GM10248 (cell line): ENCODE measurements at places on chromosomes 1 and 21.

- DNase-seq, result no peak
Observed at GRCh38 chr1:181151378-181152326, 63.2 kb downstream of the IER5 start.

GRCh38 chr1:65423884-65424572 is 3.6 kb downstream of the LEPR start:
- no peak for DNase-seq

DNA sequence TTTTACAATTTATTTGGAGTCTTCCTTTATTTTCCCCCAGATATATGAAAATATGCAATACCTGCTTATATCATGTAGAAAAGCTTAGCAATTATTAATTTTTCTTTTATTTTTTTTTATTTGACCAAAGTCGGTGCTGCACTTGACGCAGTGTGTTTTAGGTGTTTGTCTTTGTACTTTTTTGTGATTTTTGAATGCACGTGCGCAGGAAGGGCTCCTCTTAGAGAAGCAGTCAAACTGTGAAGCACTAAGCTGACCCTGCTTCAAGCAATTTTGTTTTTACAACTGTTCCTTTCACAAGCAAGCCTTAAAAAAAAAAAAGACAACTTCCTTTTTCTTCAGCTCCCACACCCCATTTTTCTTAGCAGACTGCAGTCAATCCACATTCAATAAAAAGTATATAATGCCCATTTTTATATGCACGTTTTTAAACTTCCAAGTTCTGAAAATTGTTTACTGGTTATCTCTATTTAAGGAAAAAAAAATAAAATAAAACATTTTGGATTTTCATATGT is 267.4 kb downstream of the TM2D1 start:
- no peak for DNase-seq

DNA sequence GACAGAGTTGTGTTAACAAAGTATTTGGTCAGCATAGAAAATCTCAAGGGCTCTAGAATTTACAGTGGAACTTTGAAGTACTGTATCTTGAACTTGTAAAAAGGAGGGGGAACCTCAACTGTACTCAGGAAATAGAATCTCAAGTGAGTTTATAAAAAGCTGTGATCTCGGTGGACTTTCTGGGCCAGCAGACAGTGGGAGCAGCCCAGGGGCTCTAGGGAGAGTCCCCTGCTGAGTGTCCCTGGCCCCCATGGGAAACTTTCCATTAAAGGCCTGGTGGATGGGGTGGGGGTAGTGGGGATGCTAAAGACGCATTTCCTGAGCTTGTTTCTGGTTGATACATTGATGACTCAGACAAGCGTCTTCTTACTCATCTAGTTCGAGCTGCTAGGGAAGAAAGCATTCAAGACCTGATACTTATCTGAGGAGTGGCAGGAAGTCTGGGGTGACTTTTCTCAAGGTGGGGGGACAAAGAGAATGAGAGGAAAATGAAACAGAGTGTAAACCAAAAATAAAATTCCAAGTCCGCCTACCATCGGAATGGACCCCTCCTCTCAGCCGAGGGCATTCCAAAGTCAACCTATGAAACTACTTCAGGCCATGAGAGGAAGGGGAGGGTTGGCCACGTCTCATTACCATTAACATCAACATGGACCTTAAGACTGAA is 65.5 kb downstream of the NID1 start:
- peak; percentile 71 for DNase-seq

GRCh38 chr1:74674278-74675048 is 871 bp upstream of the ERICH3 start:
- DNase-seq, result no peak

GRCh38 chr1:24745711-24746413 is 615 bp downstream of the CLIC4 start:
- no peak for DNase-seq

- DNase-seq, result no peak
Observed at GRCh38 chr1:242002072-242002471, 3.2 kb upstream of the MAP1LC3C start.

DNA sequence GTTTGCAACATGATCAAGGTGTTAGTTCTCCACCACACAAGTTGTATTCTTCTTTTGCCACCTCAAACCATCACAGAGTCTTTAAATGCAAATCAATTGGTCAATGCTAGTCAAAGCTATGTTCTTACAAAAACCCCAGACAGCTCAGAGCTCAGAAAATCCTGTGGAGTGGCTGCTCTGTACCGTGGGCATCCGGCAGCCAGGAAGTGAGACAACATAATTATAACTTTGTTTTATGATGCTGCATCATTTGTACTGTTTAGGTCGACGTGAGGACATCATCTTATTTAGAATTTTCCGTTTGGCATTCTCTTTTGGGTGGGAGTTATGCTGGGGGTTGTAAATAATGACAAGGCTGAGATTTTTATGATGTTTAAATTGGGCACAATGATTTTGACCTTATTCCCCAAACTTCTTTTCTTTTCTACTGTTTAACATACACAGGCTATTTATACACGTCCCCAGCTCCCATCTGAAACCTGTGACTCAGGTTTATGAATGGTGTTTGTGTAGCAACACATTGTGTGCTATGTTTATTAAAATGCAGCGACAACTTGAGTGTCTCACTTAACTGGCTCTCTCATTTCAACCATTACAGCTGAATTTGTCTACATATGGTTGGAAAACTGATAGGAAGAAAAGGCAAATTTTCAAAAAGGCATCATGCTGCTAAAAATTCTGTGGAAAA is 124.0 kb downstream of the CNIH3 start:
- peak; percentile 67 for DNase-seq

DNA sequence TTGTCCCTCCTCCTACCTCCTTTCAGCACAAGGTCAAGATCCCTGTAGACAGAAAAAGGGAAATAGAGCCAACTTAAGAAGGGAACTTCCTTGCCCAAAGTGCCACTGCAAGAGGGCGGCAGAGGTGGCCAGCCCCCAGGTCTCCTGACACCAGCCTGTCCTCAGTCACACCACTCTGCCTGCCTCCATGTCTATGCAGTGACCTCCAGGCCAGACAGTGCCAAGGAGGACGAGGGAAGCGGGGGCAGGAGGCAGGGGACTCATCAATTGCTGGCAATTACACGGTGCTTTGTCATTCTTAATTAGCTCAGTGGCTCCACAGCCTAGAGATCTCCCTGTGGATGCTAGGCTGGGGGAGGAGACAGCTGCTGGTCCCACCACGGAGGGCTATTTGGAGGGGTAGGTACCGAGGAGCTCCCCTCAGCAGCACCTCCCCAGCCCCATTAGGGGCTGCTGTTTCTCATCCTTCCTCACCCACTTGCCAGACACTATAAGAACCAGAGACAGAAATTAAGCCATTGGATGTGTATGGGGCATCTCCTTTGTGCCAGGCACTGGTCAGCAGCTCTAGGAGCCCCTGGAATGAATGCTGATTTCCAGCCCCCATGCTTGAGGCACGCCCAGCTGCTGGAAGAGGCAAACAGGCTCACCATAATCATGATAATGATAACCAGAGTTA is 6.1 kb upstream of the LDLRAP1 start:
- no peak for DNase-seq

- no peak for DNase-seq
Observed at GRCh38 chr1:52186449-52186848, 44.6 kb downstream of the ZFYVE9 start.

DNA sequence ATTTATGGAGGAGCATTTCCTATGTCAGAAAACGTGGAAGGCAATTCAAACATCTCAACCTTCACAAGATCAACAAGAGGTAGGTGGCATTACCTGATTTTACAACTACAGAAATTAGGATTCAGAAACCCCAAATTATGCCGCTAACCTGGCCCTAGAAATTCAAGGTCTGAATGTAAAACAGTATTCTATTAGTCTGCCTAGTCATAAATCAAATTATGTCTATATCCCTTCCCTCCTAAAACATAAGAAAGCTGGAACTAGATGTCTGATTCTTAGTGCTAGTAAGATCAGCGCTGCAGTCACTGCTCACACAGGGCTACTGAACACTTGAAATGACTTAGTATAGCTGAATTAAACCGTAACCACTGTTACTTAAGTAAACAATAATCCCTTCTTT is 1.4 kb downstream of the TOMM20 start:
- DNase-seq, result no peak

- DNase-seq, result no peak
Observed at GRCh38 chr21:23890652-23891051, 1716.6 kb downstream of the MRPL39 start.

GRCh38 chr1:64969305-64970046 is 3.1 kb upstream of the JAK1 start:
- no peak for DNase-seq

DNA sequence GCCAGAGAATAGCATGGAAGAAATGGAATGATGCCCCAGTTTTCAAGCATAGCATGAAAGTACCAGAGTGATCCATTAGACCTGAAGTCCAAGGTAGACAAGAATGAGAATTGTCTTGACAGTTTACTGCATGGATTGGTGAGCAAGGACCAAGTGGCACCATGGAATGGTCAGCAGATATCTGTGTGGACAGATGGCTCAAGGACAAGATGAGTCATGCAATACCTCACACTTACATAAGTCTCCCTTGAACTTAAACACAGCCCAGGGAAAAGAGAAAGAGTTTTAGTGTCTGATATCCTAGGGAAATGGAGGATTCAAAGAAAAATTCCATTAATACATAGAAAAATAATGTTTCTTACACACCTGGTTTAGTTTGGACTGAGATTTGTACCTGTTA is 195.2 kb downstream of the MRPL39 start:
- no peak for DNase-seq

GRCh38 chr1:109768335-109768650 is 4.6 kb upstream of the EPS8L3 start:
- DNase-seq, result no peak

DNA sequence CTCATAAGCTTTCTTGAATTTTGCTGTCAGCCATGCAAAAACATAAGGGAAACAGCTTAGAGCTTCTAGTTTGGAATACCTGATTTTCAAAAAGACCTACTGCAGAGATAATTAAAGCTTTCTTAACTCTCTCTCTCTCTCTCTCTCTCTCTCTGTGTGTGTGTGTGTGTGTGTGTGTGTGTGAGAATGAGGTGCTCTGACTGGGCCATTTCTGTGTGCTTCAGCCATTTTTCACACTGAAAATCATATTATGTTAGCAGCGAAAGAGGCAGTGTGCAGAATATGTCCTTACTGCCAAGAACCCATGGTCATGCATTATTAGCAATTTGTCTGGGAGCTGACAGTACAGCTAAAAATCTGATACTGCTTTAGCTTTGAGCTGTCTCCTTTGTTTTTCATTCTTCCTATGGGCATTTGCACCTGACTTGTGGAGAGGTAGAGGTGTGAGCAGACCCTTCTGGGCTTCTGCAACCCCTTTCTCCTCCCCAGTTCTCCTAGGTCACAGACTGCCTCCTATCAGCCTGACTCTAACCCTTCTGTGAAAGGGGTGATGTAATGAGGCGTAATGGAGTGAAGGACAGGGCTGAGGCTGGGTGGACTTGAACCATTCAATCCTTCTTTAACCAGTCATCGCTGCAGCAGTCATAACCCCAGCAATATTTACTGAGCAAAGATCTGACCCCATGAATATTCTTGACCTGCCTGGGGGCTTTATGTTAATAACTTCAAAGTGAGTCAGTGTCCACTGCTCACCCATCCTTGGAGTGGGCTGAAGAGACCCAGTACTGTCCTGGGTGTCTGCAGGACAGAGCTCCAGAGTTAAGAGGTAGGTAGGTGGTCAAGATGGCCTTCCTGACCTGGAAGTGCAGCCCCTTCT is 61.2 kb downstream of the SYT6 start:
- no peak for DNase-seq

GRCh38 chr1:226093621-226094020 is 31.1 kb downstream of the H3-3A start:
- no peak for DNase-seq

DNA sequence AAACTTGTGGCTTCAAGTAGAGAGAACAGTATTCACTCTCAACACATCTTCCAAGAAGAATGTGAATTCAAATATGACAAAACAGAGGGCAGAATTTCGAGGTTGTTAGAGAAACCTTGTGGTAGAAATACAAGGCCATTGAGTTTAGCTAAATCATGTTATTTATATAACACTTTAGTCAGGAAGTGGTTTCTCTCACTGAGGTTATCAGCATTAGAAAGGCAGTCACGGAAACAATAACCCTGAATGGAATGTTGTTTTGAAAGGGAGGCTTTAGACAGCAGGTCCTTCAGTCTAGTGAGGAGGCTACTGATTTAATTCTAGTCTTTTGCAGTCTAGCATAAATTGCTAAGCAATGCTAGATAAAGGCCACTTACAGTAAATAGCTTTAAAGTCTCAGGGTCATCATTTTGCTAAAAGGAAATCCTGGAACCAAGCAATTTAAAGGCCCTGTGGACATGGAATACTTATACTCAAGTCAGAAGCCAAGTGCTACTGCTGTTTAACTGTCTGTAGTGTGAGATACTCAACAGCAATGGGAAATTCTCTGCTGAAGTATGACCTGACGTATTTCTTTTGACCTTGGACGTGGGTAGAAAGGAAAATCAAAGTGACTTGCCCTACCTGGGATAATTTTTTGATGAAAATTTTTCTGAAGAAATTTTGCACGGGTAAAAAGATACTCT is 89.0 kb upstream of the CHODL start:
- no peak for DNase-seq

GRCh38 chr1:217018648-217019047 is 295.4 kb upstream of the ESRRG start:
- DNase-seq, result no peak

GRCh38 chr1:58515794-58516401 is 30.6 kb downstream of the OMA1 start:
- DNase-seq, result peak; percentile 40

DNA sequence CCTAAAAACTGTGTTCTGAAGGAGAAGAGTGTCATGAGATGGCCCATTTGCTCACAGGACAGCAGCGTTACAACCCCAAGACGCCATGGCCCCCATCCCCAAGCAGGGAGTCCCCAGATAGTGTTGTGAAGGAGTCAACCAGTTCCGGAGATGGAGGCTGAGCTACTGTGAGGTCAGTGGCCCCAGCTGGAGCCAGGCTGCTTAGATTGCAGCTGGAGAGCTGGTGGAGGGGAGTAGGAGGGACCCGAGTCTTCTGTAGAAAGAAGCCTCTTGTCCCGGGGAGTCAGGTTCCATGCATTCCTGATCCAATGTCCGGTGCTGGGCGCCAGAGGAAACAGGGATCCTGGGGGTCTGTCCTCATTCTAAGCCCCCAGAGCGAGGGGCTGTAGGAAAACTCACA is 93.5 kb upstream of the SIM2 start:
- no peak for DNase-seq

GRCh38 chr1:99527078-99527477 is 118.8 kb upstream of the PALMD start:
- DNase-seq, result no peak

- no peak for DNase-seq
Observed at GRCh38 chr1:62735491-62736171, 47.4 kb upstream of the DOCK7 start.
